ENCODE measurements at places on chromosomes 5 and 9.

DNA sequence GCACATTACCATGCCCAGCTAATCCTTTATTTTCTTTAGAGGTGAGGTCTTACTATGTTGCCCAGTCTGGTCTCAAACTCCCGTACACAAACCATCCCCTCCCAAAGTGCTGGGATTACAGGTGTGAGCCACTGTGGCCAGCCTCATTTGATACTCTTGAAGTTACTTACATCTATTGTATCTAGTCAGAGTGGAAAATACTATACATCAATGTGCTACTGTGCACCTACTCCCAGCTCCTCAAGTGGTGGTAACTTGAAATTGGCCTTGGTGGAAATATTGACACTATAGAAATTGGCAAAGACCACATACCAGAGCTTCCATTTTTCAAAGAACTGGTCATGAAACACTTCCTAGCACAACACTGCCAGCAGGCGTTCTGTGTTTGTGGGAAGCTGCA lies 10.3 kb downstream of the GGTA1 start:
- no peak for DNase-seq

- no peak for DNase-seq
Observed at GRCh38 chr5:181142054-181142453, 5.3 kb upstream of the OR2V2 start.

DNA sequence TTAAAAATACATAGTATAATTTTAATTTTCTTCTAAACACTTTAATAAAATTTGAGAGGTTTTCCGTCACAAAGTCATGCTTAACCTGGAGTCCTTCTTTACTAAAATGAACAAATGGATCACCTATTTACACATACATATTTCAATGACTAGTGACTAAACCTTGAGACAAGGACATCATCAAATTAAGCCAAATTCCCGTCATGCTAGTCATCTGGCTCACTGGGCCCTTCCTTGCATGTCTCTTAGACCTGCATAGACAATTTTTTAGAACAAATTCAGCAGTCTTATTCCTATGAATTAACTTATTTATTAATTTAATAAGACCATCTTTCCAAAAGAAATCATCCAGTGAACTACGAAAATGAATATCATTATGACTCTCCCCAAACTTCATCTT lies 26.6 kb downstream of the ERAP2 start:
- DNase-seq = no peak

- DNase-seq = no peak
Observed at GRCh38 chr9:38662763-38663593, 42.6 kb upstream of the ANKRD18A start.

Data from skeletal muscle cell (primary cell).